RCC 7860 (cell line): ENCODE measurements at places on chromosomes 11 and 22.
A peak's percentile ranks its signal among the peaks of the same experiment; 100 is the strongest.

GRCh38 chr11:125147280-125147679 lies 17.3 kb upstream of the PKNOX2 start:
- no peak for DNase-seq

DNA sequence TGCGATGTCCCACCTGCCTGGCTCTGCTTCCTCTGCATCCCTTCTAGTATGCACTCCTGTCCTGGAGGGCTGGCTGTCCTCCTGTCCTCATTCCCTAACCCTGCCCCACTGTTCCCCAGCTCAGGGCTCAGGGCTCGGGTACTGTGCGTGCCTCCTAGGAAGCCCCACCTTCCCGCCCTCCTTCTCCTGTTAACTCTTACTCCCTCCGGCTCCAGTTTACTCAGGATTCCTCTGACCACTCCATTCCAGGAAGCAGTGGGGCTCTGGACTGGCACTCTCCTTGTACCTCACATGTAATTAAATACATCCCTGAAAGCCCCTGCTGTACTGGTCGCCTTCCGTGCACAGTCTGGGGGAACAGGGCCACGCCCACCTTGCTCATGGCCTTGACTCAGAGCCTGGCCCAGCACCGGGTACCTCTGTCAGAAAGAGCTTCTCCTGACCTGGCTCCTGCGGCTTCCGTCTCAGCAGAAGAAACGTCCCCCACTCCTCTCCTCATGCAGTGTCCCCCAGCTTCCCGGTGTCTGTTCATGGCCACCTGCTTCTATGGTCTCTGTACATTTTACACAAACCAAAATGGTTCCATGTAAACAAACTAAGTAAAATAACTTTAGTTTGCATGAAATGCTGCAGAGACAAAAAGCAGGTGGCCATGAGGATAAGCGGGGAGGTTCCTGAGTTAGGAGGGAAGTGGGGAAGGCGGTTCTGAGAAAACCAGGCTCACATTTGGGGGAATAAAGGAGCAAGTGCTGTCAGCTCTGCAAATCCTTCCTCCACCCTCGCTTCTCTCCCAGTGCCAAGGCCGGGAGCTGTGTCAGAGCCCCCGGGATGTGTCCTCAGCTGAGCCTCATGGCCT lies 445.9 kb downstream of the BRD1 start:
- no peak for DNase-seq

- no peak for DNase-seq
These were observed 404 bp downstream of the DCHS1 start for GRCh38 chr11:6655020-6655789.

GRCh38 chr11:3206156-3206921 lies 12.3 kb downstream of the MRGPRG start:
- DNase-seq: no peak

GRCh38 chr11:17171343-17171742 lies 36.4 kb downstream of the PIK3C2A start:
- peak; percentile 43 for DNase-seq

DNA sequence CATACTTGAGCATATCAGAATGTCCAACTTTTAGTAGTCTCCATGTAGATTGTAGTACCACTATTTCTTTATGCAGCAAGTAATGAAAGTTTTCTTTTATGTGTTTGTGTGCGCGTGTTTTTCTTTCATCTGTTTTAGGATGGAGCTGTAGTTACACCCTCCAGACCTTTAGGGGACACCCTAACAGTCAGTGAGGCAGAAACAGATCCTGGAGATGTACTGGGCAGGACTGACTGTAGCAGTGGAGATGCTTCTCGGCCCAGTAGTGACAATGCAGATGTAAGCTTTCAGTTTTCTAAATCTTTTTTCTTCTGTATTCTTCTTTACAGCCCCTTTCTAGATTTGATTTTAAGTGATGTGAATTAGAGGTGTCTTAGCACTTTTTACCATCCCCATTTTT lies 79.9 kb upstream of the GRIK4 start:
- DNase-seq: peak; percentile 74

GRCh38 chr11:60801194-60801593 lies 16.1 kb downstream of the MS4A10 start:
- DNase-seq: no peak

DNA sequence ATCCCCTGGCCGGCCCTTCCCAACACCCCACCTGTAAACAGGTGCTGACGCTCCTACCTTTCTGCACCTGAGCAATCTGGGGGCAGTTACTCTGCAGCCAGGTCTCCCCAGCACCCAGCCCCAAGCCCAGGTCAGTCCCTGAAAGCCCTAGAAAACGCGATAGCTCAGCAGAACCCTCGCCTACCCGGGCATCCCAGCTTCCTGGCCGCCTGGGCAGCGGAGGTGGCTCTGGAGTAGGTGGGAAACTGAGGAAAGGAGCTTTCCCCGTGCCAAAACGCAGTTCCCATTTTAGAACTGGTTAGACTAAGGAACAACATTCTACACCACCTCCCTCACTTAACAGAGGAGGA lies 445 bp downstream of the SYTL2 start:
- DNase-seq: no peak

- no peak for DNase-seq
These were observed 7.9 kb downstream of the FOXR1 start for GRCh38 chr11:118979434-118979833.

- DNase-seq: no peak
These were observed 62.7 kb upstream of the ARHGAP42 start for GRCh38 chr11:100624346-100624745.

GRCh38 chr11:50412832-50413231 lies 380.2 kb downstream of the OR4C45 start:
- no peak for DNase-seq
